ENCODE measurements at places on chromosomes 11 and 22.

DNA sequence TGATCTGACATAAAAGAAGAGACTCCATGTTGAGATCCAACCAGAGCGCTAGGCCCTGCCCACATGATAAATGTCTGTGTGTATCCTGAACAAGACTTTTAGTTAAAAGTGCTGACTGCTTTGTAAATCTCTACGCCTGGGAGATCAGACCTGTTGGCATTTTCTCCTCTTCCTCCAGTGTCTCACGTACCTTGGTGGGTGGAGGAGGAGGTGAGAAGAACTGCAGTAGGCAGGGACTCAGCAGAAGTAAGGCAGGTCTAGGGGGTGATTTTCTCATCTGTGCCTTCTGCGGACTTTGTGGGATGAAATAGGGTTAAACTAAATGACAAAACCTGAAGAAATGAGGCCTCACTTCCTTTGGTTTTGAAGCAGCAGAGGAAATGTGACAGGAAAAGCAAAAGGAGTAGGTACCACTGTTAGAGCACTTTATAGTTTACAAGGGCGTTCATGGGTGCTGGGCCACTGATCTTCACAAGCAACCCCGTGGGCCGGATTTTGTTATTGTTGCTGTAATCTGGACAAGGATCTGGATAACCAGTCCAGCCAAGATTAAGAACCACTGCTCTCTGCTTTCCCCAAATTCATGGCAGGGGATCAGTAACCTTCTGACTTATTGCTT lies 36.7 kb upstream of the PLET1 start:
- DNase-seq = no peak

DNA sequence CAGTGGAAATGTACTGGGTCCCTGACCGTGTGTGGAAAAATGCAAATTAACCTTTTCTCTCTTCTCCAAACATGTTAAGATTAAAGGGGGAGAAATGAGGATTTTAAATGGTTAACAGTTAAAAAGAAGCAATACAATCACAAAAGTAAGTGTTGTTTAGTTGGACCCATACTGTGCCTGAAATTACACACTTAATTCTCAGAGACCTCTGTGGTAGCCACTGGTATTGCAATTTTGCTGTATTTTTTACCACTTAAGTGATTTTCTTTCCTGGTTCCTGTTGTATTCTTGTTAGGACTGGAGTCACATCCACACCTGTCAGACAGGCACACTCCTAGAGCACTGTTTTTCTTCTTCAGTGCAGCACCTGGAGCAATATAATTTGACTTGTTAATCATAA lies 179.6 kb upstream of the PDGFD start:
- DNase-seq = no peak

DNA sequence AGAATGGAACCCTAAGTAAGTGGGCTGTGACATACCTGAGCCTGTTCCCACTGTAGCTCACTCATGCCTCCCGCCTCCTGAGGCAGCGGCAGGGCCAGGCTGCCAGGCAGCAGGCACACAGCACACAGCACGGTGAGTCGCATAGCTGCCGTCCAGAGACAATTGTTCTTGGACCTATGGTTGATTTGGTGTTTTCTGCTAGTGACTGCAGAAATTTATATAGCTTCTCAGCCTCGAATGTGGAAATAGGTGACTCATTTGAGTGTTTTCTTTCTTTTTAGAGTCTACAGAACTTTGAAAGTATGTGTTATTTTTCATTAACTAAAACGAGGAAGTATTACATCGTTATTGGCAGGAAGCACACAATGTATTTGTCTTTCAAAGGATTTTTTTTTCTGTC lies at the start of gene MMP7:
Gene MMP7, minus strand, starts transcription at position 190 of the 400 bp plus-strand sequence. Its CDS starts 47 bp downstream, at position 143.
- no peak for DNase-seq

- no peak for DNase-seq
These were observed 55.5 kb downstream of the MYO7A start for GRCh38 chr11:77183431-77183984.

DNA sequence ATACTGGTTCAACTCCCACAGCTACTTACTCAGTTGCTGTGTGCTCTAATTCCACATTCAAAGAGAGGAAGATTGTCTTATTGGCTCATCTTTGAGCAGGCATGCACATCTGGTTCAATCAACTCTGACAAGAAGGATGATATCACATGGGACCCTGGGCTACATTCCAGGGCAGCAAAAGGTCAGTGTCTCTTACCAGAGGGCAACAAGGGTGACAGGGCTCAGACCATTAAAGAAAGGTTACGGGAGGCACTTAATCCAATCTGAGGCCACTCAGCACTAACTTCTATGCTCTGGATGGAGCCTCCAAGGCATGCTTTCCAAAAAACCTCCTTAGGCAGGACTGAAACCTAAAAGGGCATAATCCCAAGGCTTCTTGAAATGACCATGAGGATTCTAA lies 549.4 kb upstream of the API5 start:
- no peak for DNase-seq

GRCh38 chr11:65321828-65322485 lies 7.3 kb downstream of the CDC42EP2 start:
- DNase-seq = no peak

DNA sequence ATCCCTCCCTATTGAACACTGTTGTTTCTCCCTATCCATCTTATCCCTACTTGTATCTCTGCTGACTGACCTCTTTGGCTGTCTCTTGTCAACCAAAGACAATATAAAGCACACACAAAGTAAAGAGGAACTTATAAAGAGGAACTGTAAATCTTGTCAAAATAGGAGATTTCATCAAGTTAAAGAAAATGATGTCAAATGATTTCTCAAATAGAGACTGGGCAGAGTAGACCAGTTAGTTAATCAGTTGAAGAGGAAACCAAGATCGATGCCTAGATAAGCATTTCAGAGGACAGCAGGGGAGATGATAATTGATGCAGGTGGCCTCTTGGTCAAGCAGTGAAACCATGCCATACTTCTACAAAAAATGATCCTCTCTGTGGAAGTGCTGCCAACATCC lies 22.7 kb downstream of the KCNQ1OT1 start:
- no peak for DNase-seq

- no peak for DNase-seq
These were observed 27.2 kb downstream of the ANO1 start for GRCh38 chr11:70105369-70105754.

DNA sequence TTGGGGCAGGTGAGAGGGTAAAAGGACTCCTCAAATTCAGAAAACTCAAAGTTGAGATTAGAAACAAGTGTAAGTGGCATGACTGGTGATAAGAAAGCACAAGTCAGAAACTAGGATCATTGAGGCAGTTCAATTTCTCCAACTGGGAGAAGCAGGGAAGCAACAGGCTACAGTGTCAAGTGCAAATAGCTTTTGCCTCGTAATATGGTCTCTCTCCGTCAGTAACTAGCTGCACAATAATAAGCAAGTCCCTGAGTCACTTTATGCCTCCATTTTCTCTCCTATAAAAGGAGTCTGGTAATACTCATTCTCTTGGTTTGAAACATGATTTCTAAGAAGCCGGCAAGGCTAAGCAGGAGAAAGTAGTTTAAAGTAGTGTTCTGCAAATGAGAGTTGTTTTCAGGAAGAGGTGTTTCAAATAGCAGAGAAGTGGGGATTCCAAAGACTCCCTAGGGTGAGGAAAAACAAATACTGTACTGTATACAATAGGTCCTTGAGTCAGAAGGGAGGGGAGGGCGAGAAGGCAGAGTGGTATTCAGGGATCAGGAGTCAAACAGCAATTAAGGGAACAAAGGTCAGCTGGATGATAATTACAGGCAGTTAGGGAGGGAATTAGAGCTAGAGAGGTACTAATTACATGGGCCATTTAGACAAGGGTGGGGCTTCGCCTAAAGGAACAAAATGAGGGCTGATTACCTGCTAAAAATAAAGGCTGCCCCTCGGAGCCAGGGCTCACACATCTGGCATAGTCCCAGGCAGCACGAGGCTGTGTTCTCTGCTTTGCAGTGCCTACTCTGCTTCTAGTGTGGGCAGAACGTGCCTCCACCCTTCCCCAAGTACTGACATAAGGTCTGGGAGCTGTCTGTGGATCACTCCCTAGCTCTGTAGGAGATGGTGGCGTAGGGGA lies 96.0 kb upstream of the BDNF start:
- DNase-seq = no peak

DNA sequence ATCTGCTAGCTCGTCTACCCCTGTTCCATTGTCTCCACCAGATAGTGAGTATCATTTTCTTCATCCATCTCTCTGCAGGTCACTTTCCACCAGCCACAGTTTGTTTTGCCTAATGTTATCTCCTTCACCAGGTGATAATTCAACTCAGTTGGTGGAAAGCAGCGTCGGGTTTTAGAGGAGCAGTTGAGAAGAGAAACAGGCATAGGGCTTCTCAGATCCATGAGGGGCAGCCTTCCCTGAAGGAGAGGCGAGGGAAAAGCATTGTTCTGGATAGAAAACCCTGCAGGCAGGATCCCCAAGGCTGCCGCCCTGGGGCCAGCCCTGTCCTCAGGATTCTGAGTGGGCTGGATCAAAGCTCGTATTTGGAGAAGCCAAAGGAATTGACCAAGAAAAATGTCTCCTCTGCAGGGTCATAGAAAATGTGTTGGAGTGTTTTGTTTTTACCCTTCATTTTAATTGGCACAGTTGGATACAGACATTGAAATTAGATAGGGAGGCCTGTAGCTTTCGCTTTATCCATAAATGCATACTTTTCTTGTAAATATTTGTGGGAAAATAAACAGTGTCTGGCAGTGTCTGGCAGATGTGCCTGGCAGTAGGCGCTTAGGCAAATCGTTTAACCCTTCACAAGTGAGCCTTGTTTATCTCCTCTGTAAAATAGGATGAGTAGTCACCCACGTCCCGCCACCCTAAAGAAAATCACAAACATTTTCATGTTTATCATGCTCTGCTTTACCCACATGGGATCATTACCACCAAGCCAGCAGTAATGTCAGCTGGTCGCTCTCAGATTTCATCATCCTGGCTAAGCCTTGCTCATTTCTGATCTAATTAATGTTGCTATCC lies 73.4 kb upstream of the TTC12 start:
- no peak for DNase-seq

GRCh38 chr22:40258017-40258416 lies 80.3 kb downstream of the TNRC6B start:
- no peak for DNase-seq

- no peak for DNase-seq
These were observed 94.1 kb upstream of the ANO1 start for GRCh38 chr11:69983897-69984438.

DNA sequence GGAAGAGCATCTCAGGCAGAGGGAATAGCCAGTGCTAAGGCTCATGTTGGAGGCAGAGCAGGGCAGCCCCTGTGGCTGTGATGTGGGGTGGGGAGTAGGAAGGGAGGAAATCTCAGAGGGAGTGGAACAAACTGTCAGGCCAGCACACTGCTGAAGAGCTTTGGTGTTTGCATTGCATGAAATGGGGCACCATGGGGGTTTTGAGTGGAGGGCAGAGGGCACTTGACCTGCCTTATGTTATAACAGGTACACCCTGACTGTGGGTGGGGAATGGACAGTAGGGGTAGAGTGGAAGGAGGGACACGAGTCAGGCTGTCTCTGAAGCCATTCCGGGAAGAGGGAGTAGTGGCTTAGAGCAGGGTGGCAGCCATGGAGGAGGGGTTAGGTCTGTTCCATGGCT lies 24.0 kb downstream of the PRDM11 start:
- no peak for DNase-seq

- peak; percentile 7 for DNase-seq
These were observed 14.9 kb upstream of the CCDC73 start for GRCh38 chr11:32809313-32809712.

DNA sequence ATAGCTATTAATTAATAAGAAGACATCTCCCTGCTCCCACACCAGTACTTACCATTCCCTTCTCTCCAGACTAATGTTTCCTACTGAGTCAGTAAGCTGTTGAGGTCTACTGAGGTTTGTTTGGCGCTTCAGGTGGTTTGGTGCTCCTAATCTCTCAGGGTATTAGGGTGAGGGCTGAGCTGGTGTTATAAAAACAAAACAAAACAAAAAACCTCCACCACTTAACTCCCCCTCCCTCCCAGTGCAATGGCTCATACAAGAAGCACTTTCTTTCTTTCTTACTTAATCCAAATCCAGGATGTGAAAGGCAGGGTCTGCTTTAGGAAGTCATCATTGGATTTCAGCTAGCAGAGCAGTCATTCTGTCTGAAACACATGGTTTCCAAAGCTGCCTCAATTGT lies 15.3 kb downstream of the CSTPP1 start:
- no peak for DNase-seq

DNA sequence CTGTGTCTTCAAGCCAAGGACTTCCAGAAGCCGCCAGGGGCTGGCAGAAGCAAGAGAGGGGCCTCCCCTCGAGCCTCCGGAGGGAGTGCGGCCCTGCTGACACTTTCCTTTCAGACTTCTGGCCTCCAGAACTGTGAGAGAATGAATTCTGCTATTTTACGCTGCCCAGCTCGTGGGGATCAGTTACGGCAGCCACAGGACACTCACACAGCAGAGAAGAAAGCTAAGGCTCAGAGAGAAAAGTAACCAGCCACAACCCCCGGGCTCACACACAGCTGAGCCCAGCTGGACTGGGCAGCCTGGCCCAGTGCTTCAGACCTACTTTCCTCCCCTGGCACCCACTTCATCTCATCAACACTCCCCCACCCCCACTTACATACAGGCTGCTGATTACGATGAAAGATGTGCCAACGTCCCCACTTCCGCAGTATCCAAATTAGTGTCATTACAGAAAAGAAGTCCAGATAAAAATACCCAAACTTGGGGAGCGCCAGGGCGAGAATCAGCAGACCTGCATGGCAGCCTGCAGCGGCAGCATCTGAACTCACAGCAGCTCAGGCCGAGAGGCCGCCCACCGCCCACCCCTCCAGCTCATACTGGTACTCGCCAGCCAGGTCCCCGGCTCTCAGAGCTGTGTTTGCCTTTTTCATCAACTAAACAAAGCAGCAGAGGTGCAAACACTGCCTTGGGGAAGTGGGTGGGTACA lies 15.3 kb downstream of the PHF21B start:
- no peak for DNase-seq

GRCh38 chr11:131392528-131393255 lies 22.3 kb downstream of the NTM start:
- no peak for DNase-seq

- no peak for DNase-seq
These were observed 105.8 kb upstream of the BID start for GRCh38 chr22:17880020-17880419.

- DNase-seq = no peak
These were observed 3.2 kb upstream of the MRPL23 start for GRCh38 chr11:1943977-1944376.

GRCh38 chr22:33873186-33873585 lies 47.1 kb downstream of the LARGE1 start:
- no peak for DNase-seq

GRCh38 chr22:46416891-46417580 lies 81.5 kb downstream of the TRMU start:
- no peak for DNase-seq

DNA sequence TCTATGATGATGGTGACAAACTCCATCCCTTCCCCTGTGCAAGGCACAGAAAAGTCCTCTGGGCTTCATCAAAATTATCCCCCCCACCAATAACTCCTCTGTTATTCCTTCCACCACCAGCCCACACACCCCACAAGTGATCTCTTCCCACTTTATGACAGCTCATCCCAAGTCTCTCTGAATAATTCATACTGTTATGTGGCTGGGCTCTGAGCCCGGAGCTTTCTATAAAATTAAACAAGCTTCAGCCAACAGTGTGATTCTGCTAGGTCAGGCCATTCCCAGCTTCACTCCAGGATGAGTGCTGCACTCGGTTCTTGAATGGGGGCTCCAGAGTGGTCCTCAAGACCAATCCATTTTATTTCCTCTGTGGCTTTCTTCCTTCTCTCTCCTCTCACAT lies 83.0 kb downstream of the INSC start:
- no peak for DNase-seq

GRCh38 chr22:19705181-19705934 lies 8.9 kb upstream of the SEPTIN5 start:
- DNase-seq = no peak

- no peak for DNase-seq
These were observed 615.7 kb downstream of the INSC start for GRCh38 chr11:15730263-15730994.

All from CD4-positive, alpha-beta T cell (primary cell).